ENCODE measurements at places on chromosomes 1 and 21.

GRCh38 chr1:229624521-229625070 lies 1.3 kb downstream of the TAF5L start:
- DNase-seq: no peak

GRCh38 chr1:43552813-43553212 lies 22.1 kb downstream of the PTPRF start:
- no peak for DNase-seq

DNA sequence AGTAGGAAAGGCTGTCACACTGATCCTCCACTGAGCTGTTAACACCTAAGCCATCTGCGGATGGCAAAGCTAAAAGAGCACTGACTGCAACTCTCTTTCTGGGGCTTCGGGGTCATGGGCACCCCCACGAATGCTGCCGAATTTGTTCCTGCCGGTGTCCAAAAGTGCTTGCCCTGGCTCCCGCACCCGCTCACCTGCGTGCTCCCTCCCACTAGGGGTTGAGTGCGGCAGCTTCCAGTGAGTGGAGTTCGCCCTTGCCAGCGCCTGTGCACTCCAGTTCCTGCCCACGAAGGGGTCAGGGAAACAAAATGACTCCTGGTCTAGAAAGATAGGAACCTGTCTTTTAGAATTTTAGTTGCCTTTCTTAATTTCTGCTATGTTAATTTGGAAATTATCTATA lies 78.7 kb downstream of the IFI44 start:
- DNase-seq: no peak

DNA sequence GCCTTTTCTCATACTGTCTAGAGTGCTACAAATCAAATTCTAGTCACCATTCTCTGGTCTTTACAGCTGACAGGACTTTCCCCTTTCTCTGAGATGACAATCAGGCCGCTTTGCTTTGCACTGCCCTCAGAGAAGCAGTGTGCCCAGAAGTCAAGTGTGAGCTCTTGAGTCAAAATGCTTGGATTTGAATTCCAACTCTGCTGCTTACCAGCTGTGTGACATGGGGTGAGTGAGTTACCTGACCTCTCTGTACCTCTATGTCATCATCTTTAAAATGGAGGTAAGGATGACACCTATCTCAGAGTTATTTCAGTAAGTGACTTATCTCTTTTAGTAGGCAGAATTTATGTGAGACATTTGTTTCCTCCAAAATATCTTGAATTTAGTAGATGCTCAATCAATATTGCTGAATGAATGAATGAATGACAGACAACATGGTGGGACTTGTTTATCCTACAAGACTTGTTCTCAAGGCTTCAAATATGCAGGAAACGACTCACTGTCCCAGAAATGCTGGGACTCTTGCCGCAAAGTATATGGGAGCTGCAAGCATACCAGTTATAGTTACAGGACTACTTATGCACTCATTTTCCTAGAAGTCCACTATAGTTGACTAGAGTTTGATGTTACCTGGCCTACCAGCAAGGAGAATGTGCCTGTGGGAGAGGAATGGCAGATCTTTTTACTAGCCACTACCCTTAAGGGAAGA lies 38.1 kb upstream of the A3GALT2 start:
- DNase-seq: no peak

DNA sequence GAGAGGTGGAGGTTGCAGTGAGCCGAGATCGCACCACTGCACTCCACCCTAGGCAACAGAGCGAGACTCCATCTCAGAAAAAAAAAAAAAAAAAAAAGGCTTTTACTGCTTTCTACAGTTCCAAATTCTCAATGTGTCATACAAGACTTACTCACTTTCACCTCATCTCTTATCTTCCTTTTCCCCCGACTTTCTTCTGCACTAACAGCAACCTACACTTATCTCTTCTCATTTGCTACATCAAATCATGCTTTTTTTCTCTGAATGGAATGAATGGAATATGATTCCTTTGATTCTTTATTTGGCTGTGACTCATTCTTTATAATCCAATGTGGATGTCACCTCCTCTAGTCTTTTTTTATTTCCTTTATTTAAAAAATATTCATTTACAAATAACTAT lies 168.4 kb upstream of the DMRTA2 start:
- no peak for DNase-seq

DNA sequence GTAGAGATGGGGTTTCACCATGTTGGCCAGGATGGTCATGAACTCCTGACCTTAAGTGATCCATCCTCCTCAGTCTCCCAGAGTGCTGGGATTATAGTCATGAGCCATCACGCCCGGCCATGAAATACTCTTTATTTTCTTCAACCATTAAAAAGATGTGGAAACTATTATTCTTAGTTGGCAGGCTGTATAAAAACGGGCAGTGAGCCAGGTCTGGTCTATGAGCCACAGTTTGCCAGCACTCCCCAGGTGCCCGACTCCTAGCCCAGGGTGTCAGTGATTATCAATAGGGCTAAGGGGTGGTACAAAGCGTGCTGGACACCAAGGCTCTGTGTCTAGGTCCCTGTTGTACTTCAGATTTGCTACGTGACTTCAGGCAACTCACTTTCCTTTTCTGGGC lies 3.7 kb upstream of the TMEM61 start:
- no peak for DNase-seq

- DNase-seq: no peak
These were observed 50.3 kb upstream of the ARTN start for GRCh38 chr1:43883321-43883720.

DNA sequence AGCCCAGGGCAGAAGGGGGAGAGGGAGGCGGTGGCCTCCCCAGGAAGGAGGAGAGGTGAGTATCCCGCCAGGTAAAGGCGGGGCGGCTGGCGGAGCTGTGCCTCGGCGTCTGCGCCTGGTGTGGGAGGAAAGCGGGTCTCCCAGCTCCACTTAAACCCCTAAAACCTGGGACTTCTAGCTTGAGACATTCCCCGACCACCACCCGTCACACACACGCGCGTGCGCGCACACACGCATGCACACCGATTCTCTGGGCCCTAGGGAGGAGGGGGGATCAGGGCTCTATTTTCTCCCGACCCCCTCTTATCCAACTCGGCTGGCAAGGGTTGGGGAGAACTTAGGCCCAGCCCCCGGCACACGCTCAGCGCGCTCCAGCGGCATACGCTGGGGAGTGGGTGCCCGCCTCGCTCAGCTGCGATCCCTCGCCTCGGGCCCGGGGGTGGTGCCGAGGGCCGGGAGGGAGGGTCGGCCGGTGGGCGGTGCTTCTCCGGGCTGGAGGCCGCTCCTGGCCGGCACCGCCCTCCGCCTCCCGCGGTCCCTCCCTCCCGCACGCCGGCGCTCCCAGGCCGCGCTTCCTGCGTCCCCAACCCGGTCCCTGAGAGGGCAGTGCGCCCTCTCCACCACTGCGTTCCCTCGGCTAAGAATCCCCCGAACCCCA lies at the start of gene TMEM51:
TMEM51 (plus strand) TSS at position 564 of the 658 bp plus-strand sequence. CDS start 61,341 bp downstream, outside the sequence.
- no peak for DNase-seq

GRCh38 chr1:38958967-38959366 lies 17.3 kb upstream of the RHBDL2 start:
- DNase-seq: no peak

DNA sequence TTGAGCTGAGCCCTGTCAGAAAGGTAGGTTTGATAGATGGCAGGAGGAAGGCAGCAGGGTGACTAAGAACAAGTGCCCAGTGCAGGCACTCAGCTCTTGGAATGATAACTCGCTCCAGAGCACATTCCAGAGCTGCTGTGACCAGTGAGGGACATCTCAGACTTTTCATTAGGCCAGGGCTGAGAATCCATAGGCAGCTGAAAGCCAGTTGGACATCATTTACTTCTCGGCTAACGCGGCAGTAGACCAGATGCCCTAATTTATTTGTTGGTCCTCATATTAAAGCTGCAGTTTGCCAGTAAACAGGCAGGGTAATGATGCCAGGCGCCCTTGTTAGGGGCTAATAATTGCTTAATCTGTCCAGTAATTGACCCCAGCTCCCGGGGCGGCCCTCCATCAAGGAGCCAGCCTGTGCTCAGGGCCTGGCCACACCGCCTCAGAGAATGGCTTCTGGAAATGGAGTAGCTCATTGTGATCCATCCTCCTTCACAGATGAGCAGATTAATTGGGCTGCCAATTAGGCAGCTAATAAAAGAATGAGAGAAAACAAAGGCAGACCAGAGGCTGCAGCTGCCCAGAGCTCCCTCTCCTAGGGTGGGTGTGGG lies 122.0 kb downstream of the BEND5 start:
- no peak for DNase-seq

GRCh38 chr1:10962483-10962882 lies 50.0 kb upstream of the TARDBP start:
- DNase-seq: no peak

GRCh38 chr1:53567450-53567849 lies 108.3 kb downstream of the DMRTB1 start:
- no peak for DNase-seq

GRCh38 chr1:3540876-3541275 lies 70.4 kb downstream of the MEGF6 start:
- DNase-seq: no peak

DNA sequence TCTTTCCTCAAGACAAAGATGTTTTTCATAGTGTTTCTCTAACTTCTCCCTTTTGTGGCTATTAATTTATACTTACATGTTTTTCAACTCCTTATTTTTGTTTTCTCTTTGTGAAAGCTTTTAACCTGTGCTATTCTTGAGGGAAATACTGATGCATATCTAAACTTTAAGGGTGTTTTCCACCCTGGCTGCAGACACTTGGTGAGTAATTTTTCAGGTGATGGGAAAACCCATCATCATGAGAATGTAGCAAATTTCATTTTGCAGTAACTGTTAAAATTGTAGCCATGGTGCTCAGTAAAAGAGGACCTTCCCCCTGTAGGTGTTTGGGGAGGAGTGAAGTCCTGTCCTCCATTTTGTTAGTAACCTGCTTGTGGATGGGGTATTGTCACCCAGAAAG lies 124.2 kb downstream of the LIPI start:
- no peak for DNase-seq

- DNase-seq: no peak
These were observed 175.6 kb downstream of the FCRL5 start for GRCh38 chr1:157376681-157377080.

- no peak for DNase-seq
These were observed 45.7 kb downstream of the CAPZB start for GRCh38 chr1:19439464-19440171.

DNA sequence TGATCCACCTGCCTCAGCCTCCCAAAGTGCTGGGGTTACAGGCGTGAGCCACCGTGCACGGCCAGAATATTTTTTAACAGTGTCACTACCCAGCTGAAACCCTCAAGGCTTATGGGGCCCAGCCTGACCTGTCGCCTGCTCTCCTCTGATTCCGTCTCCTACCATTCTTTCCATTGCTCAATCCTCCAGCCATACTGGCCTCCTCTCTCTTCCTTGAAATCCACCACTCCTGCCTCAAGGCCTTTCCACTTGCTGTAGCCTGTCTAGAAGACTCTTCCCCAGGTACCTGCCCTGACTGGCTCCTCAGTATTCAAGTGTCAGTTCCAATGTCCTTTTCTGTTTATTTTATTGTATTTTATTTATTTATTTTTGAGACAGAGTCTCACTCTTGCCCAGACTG lies 53.9 kb downstream of the YARS1 start:
- no peak for DNase-seq

GRCh38 chr1:214400131-214400530 lies 119.2 kb downstream of the SMYD2 start:
- no peak for DNase-seq

DNA sequence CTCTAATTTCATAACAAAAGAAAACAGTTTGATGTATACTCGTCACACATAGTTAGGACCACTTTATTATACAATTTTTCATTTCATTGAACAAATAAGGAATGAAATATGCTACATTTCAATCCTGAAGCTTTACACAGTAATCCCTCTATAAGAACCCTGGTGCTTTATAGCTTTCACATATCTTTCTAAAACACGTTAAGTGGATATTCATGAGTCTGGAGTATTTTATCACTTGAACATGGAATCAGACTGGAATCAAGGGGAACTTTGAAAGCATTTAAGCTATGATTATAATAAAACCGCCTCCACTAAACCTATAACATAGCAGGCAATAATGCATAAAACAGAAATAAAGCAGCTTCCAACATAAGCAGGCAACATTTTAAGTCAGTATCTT lies 476.6 kb downstream of the COL11A1 start:
- no peak for DNase-seq
